ENCODE measurements at places on chromosomes 7 and 10. TPM values are rescaled to one million over a fixed set of nuclear protein-coding genes. Genes with fewer than 3 reads are reported as not detected.

- H3K36me3 ChIP-seq: no peaks in the 10 kb centered on the region
- H3K4me1 ChIP-seq: peaks cover 49% of the 10 kb centered on the region
- peak overlapping the region; percentile 98 for H3K27ac ChIP-seq
Observed at GRCh38 chr10:63711867-63712716, 190.9 kb downstream of the REEP3 start.

- no peaks in the 10 kb centered on the region for H3K27me3 ChIP-seq
- H3K4me3 ChIP-seq: no peak overlapping the region
- no peak overlapping the region for H3K27ac ChIP-seq
- H3K4me1 ChIP-seq: no peaks in the 10 kb centered on the region
- DNase-seq: no peak
- H3K36me3 ChIP-seq: no peaks in the 10 kb centered on the region
Observed at GRCh38 chr7:40186586-40186985, 51.8 kb downstream of the SUGCT start.

DNA sequence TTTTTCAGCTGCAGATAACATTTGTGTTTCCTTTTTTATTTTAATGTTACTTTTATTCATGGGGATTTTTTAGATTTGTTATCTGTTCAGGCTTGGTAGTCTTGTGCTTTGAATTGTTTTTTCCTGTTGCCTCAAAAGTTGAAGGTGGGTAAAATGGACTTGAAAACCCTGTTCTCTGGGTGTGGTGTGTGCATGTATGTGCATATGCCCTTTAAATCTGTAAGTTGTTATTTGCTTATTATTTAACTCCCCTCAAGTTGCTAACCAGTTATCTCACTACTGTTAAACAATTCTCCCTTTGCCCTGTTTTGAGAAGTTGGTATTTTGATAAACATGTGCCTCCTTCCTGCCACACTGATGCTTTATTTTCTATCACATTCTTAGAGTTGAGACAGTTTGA is 30.6 kb downstream of the TSPAN14 start:
- no peaks in the 10 kb centered on the region for H3K27me3 ChIP-seq
- H3K4me1 ChIP-seq: peaks cover 32% of the 10 kb centered on the region
- no peak overlapping the region for H3K27ac ChIP-seq
- peaks cover 15% of the 10 kb centered on the region for H3K36me3 ChIP-seq
- DNase-seq: no peak

- H3K4me1 ChIP-seq: peaks cover 20% of the 10 kb centered on the region
- H3K4me3 ChIP-seq: no peak overlapping the region
- no peaks in the 10 kb centered on the region for H3K36me3 ChIP-seq
- no peaks in the 10 kb centered on the region for H3K27me3 ChIP-seq
- no peak overlapping the region for H3K27ac ChIP-seq
Observed at GRCh38 chr10:95500649-95501048, 60.5 kb downstream of the SORBS1 start.

GRCh38 chr7:115133248-115133647 is 211.4 kb downstream of the MDFIC start:
- H3K4me3 ChIP-seq: no peak overlapping the region
- H3K36me3 ChIP-seq: no peaks in the 10 kb centered on the region
- no peaks in the 10 kb centered on the region for H3K27me3 ChIP-seq

DNA sequence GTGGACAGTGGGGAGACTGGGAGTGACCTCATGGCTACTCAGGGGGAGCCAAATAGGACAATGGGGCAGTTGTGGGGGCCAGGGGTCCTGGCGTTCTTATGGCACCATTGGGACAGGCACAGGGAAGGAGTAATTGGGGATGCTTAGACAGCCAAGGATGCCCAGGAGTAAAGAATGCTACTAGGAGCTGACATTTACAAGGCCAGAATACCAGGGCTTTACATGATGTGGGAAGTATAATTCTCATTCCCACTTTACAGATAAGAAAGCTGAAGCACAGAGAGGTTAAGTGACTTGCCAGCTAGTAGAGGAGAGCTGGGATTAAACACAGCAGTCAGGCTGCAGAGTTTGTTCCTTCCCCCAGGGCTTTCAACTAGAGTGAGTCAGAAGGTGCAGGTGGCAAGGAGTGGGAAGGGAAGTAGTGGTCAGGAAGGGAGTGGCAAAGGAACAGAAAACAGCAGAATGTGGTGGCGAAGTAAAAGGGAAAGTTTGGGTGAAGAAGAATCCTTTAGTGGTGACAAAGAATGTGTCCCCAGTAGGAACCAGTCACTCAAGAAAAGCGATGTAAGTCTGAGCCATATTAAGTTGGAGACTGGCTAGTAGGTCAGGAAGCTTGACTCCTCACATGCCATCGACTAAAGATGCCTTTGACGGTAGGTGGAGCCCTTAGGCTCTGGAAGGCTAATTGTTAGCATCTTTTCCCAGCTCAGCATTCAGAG is 32.8 kb downstream of the CPVL start:
- no peaks in the 10 kb centered on the region for H3K36me3 ChIP-seq
- peak; percentile 46 for DNase-seq
- H3K27ac ChIP-seq: no peak overlapping the region
- peaks cover 8% of the 10 kb centered on the region for H3K27me3 ChIP-seq
- H3K4me1 ChIP-seq: peaks cover 16% of the 10 kb centered on the region

Gene ADIRF
- total RNA-seq: 2.8 TPM

GRCh38 chr7:157228864-157229422 is 90.2 kb downstream of the UBE3C start:
- no peak overlapping the region for H3K27ac ChIP-seq
- no peak overlapping the region for H3K4me3 ChIP-seq
- H3K27me3 ChIP-seq: no peaks in the 10 kb centered on the region
- DNase-seq: peak; percentile 36
- peaks cover 7% of the 10 kb centered on the region for H3K36me3 ChIP-seq
- H3K4me1 ChIP-seq: no peaks in the 10 kb centered on the region

Gene ANKIB1
- 56.5 TPM for total RNA-seq

Gene ESYT2
- total RNA-seq: 40.6 TPM

DNA sequence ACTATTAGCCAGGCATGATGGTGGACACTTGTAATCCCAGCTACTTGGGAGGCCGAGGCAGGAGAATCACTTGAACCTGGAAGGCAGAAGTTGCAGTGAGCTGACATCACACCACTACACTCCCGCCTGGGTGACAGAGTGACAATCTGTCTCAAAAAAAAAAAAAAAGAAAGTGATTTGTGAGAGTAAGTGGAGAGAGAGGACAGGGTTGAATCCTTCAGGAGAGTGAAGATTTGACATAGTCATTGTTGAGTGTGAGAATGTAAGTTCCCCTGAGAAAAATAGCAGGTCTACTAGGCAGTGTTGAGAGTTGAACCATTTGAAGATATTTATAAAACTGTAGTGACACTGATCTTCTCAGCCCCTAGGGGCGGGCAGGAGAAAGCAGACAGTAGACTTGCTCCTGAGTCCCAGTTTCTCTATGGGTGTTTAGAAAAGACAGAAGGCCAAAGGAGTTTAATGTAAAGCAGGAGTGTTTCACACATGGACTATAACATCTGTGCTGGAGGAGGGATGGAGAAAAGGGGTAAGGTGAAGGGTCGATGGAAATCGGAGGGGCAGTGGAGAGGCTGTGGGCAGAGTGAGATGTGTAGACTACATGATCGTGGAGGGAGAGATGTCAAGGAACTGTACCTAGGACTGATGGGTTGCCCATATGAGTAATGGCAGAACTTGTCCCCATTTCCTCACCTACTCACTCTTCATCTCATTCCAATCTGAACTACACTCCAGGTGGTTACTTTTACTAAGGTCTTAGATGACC is 13.7 kb upstream of the LAMB4 start:
- DNase-seq: no peak
- no peaks in the 10 kb centered on the region for H3K4me1 ChIP-seq
- H3K36me3 ChIP-seq: no peaks in the 10 kb centered on the region
- no peaks in the 10 kb centered on the region for H3K27me3 ChIP-seq

Gene CDC14C
- total RNA-seq: not detected

DNA sequence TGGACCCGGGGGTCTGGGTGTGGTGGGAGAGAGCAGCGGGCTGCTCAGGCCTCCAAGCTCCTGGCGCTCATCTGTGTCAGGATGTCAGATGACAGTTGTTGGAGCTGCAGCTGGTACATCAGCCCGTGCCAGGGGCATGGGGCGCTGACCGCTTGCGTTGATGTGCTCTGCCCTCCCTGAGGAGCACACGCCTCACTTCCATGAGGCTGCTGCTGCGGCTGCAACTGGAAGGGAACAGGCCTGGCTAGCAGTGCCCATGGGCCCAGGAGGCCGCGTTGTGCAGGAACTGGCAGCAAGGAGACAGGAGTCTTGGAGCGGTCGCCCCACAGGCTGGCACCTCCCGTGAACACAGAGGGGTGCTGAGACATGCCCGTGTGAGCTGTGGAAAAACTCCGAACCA is 361.3 kb upstream of the MKI67 start:
- no peak overlapping the region for H3K4me3 ChIP-seq
- H3K27ac ChIP-seq: no peak overlapping the region
- no peak for DNase-seq

- no peak overlapping the region for H3K4me3 ChIP-seq
- no peak for DNase-seq
- H3K27me3 ChIP-seq: no peaks in the 10 kb centered on the region
- no peaks in the 10 kb centered on the region for H3K36me3 ChIP-seq
- H3K4me1 ChIP-seq: no peaks in the 10 kb centered on the region
- no peak overlapping the region for H3K27ac ChIP-seq
Observed at GRCh38 chr10:119502209-119502608, 40.3 kb downstream of the RGS10 start.

- peaks cover under 1% of the 10 kb centered on the region for H3K27me3 ChIP-seq
- no peaks in the 10 kb centered on the region for H3K36me3 ChIP-seq
- DNase-seq: no peak
- no peak overlapping the region for H3K27ac ChIP-seq
- no peak overlapping the region for H3K4me3 ChIP-seq
- H3K4me1 ChIP-seq: no peaks in the 10 kb centered on the region
Observed at GRCh38 chr7:120617275-120617674, 240.7 kb downstream of the TSPAN12 start.

- no peak overlapping the region for H3K4me3 ChIP-seq
- DNase-seq: no peak
- no peaks in the 10 kb centered on the region for H3K4me1 ChIP-seq
- no peaks in the 10 kb centered on the region for H3K27me3 ChIP-seq
- H3K36me3 ChIP-seq: no peaks in the 10 kb centered on the region
- H3K27ac ChIP-seq: no peak overlapping the region
Observed at GRCh38 chr10:20144268-20144667, 328.0 kb downstream of the PLXDC2 start.

Gene LLCFC1
- total RNA-seq: not detected

Gene STRIP2
- total RNA-seq: 10.0 TPM

DNA sequence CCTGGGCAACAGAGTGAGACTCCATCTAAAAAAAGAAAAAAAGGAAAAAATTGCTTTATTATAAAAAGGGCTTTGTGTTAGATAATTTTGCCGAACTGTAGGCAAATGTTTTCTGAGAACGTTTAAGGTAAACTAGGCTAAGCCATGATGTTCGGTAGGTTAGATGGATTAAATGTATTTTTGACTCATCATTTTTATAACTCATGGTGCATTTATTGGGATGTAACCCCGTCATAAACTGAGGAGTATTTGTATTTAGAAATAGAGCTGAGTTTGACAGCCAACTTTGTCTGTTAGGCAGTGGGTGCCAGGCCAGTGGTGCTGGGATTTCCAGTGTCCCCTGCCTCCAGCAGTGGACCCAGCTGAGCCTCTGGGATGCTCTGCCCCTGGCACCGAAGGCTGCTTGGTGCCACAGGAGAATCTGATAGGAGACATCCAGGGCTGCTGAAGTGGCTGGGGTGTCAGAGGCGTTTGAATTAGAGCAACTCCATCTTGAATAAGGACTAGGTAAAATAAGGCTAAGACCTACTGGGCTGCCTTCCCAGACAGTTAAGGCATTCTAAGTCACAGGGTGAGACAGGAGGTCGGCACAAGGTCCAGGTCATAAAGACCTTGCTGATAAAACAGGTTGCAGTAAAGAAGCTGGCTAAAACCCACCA is 114.9 kb upstream of the EEPD1 start:
- H3K36me3 ChIP-seq: no peaks in the 10 kb centered on the region
- peaks cover 41% of the 10 kb centered on the region for H3K4me1 ChIP-seq

- DNase-seq: no peak
- H3K4me3 ChIP-seq: no peak overlapping the region
- peaks cover 2% of the 10 kb centered on the region for H3K27me3 ChIP-seq
- no peak overlapping the region for H3K27ac ChIP-seq
- H3K36me3 ChIP-seq: no peaks in the 10 kb centered on the region
- H3K4me1 ChIP-seq: no peaks in the 10 kb centered on the region
Observed at GRCh38 chr7:78153285-78153684, 354.7 kb downstream of the PHTF2 start.

- no peak for DNase-seq
- no peak overlapping the region for H3K27ac ChIP-seq
- no peaks in the 10 kb centered on the region for H3K27me3 ChIP-seq
- peaks cover 15% of the 10 kb centered on the region for H3K36me3 ChIP-seq
- no peaks in the 10 kb centered on the region for H3K4me1 ChIP-seq
Observed at GRCh38 chr10:5932345-5932744, 42.3 kb downstream of the FBH1 start.

Data from endothelial cell of umbilical vein (primary cell).